ENCODE measurements at places on chromosomes 5 and 9.

- no peak for DNase-seq
These were observed 18.3 kb upstream of the MLLT3 start for GRCh38 chr9:20640331-20641187.

DNA sequence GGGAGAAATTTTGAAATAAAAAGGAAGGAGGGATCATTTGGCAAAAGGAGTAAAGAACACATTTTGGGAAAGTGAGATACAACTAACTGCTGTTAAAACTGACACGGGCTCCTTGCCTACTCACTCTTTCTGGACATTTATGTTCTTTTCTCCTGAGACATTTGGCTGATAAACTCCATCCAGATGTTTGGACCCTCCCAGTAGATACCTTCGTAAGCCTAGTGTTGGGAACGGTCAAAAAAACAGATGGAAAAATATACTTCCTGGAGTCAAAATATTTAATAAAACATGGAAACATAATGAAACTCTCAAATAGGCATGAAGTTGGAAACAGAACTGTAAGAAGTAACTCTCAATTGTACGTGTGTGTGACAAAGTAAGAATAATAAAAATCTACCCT, 360.1 kb upstream of the RIOK2 start:
- DNase-seq = no peak

DNA sequence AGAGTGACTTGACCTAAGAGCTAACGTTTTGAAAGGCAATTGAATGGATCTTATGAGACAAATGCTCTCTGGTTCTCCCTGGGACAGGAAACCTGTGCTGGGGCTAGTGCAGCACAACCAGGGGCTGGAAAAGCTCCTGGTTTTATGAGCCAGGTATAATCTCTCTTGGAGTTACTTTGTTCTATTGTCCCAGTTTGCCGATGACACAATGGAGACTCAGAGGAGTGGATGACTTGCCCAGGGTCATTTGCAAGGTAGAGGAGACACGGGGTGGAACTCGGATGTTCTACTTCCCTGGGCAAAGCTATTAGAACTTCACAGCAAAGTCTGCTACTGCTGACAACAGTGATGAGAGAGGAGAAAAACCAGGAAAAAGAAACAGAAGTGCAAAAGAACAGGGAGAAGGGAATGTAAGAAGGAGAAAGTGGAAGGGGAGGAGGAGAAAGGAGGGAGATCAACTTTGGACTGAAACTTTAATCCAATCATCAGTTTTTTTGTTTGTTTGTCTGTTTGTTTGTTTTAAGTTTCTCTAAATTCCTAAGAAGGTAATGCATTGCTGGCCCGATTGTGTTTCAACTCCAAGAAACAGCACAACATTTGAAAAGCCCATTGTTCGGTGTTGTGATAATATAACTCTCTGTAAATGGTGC, 7.4 kb upstream of the GSN start:
- no peak for DNase-seq

DNA sequence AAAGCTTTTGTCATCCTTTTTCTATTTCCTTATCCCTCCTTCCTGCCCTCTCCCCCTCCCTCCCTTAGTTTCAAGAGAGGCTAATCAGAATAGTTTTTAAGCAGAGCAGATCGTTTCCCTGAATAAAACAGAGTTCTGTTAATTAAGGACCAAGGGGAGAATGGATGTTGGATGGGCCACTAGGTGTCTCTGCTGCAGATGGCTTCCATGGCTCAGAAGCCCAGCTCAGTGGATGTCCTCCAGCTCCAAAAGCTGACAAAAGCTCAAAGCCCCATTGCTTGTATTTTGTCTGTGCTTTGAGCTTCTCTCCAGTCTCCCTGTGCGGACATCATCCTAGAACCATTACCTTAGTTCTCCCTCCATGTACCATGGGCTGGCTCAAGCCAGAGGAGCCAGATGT, 21.0 kb upstream of the NPR3 start:
- DNase-seq = no peak

DNA sequence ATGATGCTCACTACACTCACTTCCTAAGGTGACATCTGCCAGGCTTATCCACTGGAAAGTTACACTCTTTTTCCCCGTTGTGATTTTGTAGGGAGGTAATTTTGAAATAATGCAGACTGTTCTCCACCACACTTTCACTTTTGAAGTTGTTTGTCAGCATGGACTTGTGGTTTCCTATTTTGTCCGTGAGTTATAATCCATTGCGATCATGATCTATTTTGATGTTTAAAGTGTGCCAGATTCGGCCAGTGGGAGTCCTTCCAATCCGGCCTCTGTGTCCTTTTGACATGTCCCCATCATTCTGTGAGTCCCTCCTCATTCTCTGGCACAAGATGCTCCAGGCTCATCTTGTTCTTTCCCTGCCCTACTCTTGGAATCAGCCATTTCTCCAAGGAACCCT, 211.3 kb upstream of the KLF4 start:
- DNase-seq = no peak

- no peak for DNase-seq
These were observed 18.6 kb upstream of the SLC25A51 start for GRCh38 chr9:37922363-37923117.

DNA sequence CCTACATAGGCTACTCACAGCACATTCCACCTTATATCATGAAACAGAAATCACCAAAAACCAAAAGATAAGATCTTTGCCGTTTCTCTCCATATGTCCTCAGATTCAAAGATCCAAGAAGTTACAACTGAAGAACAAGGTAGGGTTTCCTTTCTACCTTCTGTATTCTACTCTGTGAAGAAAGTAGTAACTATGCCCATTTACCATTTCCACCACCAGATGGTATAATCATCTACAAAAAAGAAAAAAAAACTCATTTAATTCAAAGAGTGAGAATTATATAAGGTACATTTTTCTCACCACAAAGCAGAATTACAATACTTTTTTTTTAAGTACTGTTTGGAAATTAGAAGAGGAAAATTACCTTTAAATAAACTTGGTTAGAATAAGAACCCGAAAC, 172.6 kb upstream of the PTGER4 start:
- DNase-seq = no peak

DNA sequence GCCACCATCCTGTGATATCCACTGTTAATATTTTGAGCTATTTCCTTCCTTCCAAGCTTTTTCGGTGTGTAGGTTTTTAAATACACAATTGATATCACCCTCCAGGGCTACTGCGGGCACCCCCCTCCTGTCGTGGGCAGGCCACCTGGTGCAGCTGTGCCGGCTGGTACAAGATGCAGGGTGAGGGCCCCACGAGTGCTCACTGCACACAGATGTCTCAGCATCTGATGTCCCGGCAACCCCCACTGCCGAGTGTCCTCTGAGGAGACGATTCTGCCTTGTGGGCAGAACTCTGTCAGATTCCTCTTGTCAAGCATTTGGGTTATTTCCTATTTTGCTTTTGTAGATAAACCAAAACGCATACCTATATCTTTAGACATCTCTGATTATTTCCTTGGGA, 25.1 kb downstream of the CACNA1B start:
- DNase-seq = no peak

- DNase-seq = no peak
These were observed 33.7 kb downstream of the TRIO start for GRCh38 chr5:14176888-14177287.

DNA sequence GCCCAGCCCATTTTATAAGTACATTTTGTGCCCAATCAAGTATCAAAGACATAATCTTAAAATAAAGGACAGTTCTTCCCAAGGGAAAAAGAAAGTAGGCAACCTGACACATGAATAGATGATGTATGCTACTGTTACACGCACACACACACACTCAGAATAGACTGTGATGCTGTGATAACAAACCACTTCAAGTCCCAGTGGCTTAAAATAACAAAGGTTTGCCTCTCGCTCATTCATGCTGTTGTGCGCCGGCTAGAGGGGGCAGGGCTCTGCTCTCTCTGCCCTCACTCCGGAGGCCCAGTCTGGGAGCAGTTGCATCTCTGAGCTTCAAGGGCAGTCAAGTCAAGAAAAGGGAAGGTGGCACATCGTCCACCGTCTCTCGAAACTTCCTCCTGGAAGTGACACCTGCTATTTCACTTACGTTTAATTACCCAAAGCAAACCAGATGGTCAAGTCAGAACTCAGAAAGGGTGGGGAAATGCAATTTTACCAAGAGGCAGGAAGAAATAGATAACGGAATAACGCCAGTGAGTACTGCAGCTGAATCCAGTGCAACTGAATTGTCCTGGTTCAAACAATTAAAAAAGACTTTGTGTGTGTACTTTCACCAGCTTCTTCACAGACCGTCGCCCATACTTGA, 43.3 kb downstream of the ANKRD33B start:
- no peak for DNase-seq

Measured in left renal pelvis (tissue), 4 donors.